ENCODE measurements at places on chromosomes 1 and 21.

- no peak for DNase-seq
Measured at GRCh38 chr1:201140235-201140940, 13.4 kb upstream of the ASCL5 start.

GRCh38 chr1:9843576-9843945 is 19.8 kb upstream of the CLSTN1 start:
- no peak for DNase-seq

- DNase-seq, result no peak
Measured at GRCh38 chr1:17673329-17674072, 81.6 kb upstream of the ACTL8 start.

- peak; percentile 22 for DNase-seq
Measured at GRCh38 chr1:198187973-198188588, 31.3 kb downstream of the NEK7 start.

DNA sequence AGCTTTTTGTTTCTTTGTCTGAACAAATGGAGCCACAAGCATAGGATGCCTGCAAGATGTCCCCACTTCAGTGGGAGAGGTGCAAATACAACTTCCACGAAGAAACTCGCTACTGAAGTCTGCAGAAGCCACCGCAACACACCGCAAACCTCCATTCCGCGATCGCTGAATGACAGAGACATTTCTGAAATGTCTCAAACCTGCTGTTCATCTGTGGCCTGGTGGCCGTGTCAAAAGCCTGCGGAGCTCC is 1.0 kb downstream of the TP53BP2 start:
- DNase-seq, result peak; percentile 34

GRCh38 chr1:171784784-171785183 is 3.3 kb downstream of the METTL13 start:
- no peak for DNase-seq

DNA sequence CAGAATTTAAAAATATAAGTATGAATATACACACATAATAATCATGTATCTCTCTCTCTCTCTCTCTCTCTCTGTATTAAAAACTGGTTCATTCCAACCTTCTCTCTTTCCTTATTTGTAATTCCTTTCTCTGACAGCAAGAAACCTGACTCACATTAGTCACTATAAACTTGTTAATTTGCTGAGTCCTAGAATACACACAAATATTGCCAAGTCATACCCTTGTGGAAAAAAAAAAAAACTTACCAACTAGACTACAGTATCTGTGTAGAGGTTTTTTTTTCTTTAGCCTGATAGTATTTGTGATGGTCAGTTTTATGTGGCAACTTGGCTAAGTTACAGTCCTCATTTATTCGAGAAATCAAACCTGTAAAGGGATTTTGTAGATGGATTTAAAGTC is 26.3 kb upstream of the NHLH2 start:
- DNase-seq, result no peak

DNA sequence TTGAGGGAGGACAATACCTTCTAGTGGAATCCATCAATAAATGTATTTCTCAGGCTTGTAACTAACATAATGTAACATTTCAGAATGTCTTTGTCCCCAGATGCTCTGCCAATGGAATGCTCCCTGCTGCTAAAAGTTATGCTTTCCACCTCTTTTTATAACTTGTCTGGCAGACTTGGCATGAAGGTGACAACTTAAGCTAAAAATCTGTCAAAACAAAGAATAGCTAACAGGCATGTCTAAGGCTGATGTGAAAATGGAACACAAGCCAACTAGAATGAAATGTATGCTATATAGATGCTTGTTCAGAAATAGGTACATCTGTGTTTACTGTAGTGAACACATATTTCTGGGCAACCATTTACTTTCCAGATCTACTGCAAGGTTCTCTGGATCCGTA is 467.9 kb downstream of the MRPL39 start:
- DNase-seq, result no peak

- DNase-seq, result no peak
Measured at GRCh38 chr1:210764536-210764935, 369.4 kb downstream of the KCNH1 start.

GRCh38 chr21:35926003-35926740 is 134.2 kb downstream of the SETD4 start:
- no peak for DNase-seq

DNA sequence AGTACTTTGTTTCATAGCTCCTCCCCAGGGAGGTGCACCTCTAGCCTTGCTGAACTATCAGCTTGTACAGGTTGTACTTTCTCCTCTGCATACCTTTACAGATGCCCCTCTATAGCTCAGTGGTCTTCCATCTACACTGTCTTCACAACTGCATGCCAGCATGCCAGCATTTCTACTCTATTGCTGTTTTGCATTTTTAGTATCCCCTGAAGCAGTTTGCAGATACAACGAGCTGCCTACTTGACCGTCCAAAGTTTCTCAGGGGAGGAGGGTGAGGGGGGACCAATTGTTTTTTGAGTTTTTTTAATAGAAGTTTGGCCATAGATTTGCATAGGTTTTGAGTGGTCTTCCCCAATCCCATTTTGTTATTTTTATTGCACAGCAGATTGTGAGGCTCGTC is 27.6 kb upstream of the CTH start:
- no peak for DNase-seq

- no peak for DNase-seq
Measured at GRCh38 chr1:203035111-203036000, 9.1 kb downstream of the PPFIA4 start.

GRCh38 chr1:214791961-214792360 is 189.0 kb downstream of the CENPF start:
- no peak for DNase-seq

GRCh38 chr1:93078638-93078985 is 471 bp upstream of the MTF2 start:
- no peak for DNase-seq

DNA sequence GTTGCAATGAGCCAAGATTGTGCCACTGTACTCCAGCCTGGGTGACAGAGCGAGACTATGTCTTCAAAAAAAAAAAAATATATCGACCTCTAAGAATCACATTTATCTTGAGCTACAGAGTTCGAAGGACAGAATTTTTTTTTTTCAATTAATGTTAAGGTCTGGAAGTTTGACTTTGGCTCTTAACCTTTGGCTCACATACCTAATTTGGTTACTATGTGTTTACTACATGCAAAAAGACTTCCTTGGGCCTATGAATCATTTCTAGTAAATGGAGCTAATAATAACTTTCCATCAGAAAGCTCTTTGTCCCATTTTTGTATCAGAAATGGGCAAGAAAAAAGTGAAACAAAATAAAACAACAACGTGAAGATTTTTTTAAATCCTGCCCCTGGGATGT is 351.2 kb downstream of the SMYD3 start:
- no peak for DNase-seq

DNA sequence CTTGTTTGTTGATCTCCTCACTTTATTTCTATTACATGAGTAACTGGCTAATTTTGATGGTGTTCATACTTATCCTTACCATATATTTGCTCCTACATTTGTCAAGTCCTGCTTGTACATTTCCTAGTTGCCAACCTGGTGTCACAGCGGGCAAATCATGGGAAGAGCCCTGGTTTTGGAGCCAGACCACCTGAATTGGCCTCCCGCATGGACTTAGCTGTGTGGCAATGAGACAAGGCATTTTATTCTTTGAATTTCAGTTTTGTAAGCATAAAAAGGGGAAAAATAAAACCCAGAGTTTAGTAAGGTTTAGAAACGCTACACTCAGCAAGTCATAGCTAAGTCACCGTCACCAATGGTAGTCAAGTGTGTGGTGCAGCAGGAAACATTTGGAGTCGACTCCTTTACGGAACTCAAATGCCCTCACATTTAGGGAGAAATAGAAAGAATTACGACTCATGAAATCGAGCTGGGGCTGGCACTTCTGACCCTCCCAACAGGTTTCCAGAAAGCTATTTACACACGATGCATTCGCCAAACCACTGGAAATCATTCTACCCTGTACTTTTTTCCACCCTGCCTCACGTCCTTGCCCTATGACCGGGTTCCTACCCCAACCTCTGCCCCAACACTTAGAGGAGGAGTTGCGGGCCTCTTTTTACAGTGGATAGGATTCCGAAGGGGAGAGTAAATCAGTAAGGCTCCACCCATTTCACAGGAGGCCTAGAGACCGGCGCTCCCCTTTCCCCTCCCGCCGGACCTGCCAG is 492 bp upstream of the PGM1 start:
- no peak for DNase-seq

DNA sequence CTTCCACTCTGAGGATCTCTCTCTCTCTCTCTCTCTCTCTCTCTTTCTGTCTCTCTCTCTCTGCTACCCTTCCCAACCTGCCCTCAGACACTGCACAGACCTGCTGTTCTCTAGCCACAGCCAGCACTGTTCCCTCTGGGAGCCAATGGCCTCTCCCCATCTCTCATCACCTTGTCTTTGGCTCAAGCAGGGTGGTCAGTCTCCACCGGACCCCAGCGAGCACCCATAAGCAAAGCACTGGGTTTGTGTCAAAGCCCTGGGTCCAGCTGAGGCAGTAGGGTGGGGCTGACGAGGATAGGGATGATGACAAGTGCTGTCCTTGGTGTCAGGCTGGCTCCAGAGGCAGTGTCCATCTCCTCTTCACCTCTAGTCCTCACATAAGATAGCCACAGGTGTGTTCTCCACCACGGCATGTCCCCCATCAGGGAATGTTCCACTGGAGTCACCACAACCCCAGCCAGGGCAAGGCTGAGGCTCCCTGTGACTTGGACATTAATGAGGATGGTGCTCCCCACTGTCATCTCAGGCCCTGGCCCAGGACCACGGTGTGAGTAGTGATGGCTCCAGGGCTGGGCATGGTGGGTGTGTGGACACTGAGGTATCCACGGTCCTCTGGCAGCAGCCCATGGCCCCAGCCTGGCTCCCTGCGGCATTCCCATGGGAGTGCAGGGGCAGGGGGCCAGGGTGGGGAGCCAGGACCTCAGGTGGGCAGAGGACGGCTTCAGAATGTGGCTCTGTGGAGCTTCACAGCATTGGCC is 8.4 kb upstream of the GOLT1A start:
- DNase-seq, result no peak

GRCh38 chr1:99544328-99544727 is 101.6 kb upstream of the PALMD start:
- DNase-seq, result no peak

DNA sequence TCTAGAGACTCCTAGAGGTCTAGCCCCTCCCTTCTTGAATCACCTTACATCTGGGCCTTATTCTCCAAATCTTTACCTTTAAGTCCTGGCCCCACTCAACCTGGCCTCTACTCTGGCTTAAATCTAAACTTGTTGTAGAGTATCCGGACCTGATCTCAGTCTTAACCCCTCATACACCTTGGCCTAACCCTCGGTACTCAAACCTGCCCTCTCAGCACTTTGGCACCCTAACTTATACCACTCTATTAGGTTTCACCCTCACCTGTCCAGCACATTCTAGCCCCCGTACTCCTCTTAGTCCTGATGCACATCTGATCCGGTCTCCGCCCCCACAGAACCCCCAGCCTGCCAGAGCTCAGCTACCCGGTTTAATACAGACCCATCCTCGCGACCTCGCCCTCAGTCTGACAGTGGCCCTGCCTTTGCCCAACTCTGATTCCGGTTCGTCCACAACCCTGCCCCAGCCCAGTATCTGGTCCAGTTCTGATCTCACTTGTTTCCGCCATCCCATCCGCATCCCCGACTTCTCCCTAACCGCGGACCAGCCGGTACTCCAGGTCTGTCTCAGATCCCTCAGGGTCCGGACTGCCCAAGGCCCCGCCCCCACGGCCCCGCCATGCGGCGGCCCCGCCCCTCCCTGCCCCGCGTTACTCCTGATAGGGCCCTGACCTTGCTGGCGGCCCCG is 1.5 kb downstream of the TRIM62 start:
- DNase-seq, result no peak

DNA sequence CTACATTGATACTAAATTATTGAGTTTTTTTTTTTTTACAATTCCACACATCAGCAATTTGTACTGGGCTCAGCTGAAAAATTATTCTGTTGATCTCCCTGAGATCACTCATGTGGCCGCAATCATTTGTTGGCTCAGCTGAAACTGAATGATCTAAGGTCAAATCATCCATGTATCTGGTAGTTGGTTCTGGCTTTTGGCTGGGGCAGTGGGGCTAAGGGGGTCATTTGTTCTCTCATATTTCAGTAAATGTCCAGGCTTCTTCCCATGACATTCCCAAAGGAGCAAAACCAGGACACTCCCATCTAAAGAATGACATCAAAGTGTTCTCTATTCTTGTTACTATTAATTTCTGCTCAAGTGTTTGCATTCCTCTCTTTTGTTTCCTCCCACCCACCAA is 806.7 kb upstream of the ADGRL2 start:
- DNase-seq, result no peak

DNA sequence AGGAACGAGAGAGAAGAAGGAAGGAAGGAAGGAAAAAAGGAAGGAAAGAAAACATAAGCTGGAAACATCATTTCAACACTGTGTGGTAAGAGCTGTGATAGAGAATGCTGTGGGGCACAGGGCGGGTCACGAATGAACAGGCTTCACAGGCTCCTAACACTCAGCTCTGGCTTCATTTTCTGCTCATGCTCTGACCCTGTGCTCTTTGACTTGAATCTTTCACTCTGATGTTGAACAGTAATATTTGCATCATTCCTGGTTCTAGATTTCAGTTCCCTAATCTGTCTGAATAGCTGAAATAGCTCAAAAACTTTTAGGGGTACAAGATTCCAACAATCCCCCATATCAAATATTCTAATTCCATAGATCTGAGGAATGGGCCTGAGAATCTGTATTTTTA is 207.3 kb downstream of the LHX8 start:
- no peak for DNase-seq

DNA sequence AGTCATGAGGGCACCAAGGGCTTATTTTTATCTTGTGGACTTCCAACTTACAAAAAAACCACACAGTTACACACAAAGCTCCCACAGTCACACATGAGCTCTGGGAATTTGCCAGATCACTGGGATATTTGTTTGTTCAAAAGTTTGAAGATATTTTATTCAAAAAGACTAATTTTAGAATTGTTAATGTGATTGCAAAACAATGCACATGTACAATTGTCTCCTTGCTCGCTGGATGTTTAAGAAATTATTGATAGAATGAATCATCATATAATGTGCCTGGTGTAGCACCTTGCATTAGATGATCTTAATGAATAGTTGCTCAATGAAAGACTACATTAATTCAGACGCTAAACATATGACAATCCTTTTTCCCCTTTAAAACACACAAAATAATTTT is 570.3 kb downstream of the LMO4 start:
- no peak for DNase-seq

DNA sequence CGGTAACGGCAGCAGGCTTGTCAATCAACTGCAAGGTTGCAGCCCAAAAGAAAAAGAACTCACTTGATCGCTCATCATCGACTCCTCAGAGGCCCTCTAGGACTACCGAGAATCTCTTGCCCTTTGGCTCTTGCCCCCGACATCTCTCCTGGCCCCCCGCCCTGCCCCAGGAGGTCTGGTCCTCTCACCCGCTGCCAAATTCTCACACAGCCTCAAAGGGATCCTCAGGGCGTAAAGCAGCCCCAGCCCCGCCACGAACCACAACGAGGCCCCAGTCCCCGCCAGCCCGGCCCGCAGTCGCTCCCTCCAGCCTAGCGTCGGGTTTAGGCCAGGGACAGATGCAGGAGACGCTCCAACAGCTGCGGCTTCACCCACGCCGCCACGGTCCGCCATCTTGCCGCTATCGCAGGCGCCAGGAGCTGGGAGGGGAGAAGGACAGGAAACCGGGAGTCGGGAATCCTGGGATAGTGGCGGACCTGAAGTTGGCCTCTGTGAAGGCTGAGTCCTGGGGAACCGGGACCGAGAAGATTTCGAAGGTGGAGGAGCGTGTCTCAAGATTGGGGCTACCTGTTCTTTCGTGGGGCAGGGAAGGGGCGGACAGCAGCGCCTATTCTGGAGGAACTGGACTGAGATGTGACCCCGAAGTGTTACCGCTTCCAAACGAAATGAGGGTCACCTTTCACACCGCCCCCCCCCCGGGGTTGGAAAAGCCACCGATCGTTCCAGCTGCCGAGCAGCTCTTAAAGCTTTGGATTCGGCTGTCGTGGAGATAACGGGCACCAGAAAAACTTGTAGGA is at the start of gene ST7L:
Gene ST7L (minus strand): TSS at position 421 of the 797 bp plus-strand sequence. CDS start 28 bp downstream, at position 393.
- DNase-seq, result peak; percentile 58
